ENCODE measurements at places on chromosomes 2 and 18. TPM values are rescaled to one million over a fixed set of nuclear protein-coding genes. Genes with fewer than 3 reads are reported as not detected.

The RNF152 gene
- 10.5 TPM for polyA plus RNA-seq

The PRKAG3 gene
- polyA plus RNA-seq = 0.04 TPM

The DSC3 gene
- 1.6 TPM for polyA plus RNA-seq

GRCh38 chr2:69185807-69186206 lies 172.8 kb downstream of the ANTXR1 start:
- no peak for DNase-seq

DNA sequence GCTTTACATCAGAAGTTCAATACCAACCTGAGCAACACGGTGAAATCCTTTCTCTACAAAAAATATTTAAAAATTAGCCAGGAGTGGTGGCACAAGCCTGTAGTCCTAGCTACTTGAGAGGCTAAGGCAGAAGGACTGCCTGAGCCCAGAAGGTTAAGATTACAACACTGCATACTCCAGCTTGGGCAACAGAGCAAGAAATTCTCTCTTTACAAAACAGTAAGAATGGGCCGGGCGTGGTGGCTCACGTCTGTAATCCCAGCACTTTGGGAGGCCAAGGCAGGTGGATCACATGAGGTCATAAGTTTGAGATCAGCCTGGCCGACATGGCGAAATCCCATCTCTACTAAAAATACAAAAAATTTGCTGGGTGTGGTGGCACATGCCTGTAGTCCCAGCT lies 113.2 kb downstream of the USP34 start:
- DNase-seq = no peak

DNA sequence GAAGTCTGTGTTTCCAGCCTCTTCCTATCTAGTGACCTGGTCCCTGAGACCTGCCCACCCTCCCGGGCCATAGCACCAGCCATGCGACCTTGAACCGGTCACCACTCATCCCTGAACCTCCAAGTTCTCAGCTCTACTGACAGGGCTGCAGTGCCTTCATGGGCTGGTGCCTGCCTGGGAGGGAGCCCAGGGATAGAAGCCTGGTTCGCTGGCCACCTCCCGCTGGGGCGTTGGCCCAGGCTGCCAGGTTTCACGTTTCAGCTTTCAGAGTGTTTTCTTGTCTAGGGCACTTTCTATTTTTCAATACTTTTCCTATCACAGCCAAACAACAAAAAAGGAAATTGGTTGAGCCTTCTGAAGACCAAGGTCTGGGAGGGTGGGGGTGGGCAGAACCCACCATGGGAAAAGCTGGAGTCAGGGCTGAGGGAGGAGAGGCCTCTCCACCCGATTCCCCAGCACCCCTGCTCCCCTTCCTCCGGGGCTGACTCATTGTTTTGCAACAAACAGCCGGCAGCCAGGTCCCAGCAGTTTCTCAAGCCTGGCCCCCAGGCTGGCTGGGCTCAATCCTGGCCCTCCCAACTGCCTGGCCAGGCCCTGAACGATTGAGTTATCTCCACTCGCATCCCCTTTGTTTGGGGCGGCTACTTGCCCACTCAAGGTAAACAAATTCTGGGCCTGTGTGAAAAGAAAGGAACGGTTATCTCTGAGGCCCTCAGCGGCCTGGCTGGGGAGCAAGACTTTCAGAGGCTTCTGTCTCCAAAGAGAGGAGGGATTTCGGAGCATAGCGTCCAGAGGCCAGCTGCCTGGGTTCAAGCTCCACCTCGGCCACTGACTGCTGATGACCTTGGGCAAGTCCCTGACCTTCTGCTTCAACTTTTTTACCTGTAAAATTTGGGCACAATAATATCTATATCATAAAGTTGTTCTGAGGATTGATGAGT lies 47.5 kb downstream of the ZFP36L2 start:
- no peak for DNase-seq

- no peak for DNase-seq
Measured at GRCh38 chr2:181911830-181912229, 20.3 kb downstream of the ITPRID2 start.

GRCh38 chr18:60277855-60278480 lies 94.6 kb downstream of the MC4R start:
- no peak for DNase-seq

- no peak for DNase-seq
Measured at GRCh38 chr2:59540864-59541263, 1012.6 kb downstream of the BCL11A start.
